Pulmonary artery endothelial cell (primary cell): ENCODE measurements at places on chromosomes 2 and 18. TPM values are rescaled to one million over a fixed set of nuclear protein-coding genes. Genes with fewer than 3 reads are reported as not detected.

GRCh38 chr18:34772887-34773286 lies 62.8 kb downstream of the DTNA start:
- DNase-seq = no peak

DNA sequence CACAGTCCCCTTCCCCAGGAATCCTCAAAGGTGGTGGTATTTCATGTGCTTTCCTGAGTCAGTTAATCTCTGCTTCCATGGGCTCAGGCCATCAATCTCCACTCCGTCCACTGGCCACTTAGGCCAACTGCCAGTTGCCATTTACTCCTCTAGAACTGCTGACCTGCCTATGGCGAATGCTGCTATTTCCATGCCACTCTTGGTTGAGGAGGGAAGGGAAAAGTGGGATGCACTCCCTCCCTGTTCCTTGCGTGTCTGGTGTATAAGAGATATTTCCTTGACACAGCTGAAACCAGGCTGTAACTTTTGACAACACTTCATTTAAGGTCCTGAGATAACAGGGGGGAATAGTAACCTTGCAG lies 261.5 kb downstream of the MREG start:
- no peak for DNase-seq

CAPN10 gene
- 28.9 and 30.3 TPM in 2 replicates for total RNA-seq

DNA sequence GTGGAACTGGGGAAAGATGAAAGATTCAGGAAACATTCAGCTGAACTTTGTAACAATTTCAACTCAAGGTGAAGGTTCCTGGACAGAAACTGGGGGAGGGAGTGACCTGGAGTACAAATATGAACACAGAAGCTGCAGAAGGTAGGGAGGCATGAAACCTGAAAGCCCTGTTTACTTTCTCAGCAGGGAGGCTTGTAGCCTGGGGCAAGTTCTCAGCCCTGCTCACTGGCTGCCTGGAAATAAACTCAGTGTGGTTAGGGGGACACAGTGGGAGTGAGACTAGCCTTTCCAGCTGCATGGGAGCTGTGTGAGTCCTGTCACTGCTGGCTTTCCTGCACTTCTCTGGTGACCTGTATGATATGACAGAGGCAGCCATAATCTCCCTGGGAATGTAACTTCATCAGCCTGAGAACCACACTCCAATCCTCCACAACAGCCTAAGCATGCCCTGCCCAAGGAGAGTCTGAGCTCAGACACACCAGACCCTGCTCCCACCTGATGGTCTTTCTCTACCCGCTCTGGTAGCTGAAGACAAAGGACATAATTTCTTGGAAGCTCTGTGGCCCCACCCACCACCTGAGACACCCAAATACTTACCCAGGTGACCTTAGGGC lies 77.0 kb downstream of the ZSWIM2 start:
- DNase-seq = no peak

DNA sequence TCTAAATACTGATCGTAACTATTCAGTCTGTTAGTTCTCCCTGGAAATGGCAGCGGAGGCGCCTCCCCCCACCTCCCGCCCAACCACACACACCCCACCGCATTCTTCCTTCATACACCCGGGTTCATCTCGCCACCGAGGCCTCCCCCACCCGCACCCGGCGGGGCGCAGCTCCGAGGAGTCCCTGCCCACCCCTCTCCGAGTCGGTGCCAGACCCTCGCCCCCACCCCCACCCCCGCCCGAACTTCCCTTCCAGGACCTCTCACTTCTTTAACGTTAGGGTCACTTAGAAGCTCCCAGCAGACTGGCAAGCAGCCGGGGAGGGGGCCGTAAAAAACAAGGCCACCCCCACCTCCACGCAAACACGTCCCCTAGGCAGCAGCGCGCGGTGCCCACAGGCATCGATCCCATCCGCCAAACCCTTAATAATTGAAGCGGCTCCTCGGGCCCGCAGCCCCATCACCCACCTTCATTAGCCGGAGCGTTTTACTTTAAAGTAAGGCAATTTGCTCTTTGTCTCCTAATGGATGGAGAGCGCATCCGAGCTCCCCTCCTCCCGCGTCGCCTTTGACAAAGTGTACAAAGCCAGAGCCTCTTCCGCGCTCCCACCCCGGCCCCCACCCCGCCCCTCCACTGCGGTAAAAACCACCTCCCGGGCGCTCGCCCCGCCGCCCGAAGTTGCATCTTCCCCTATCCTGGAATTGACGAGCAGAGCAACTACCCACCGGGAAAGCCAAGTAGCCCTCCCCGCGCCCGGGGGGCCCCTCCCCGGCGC lies 624 bp downstream of the ZNF516 start:
- no peak for DNase-seq

GRCh38 chr2:239232195-239232578 lies 168.6 kb downstream of the HDAC4 start:
- no peak for DNase-seq
